Activated CD4-positive, alpha-beta T cell treated with anti-CD3 and anti-CD28 coated beads, Interleukin-2, amount 50 U/mL, for 4 hours (primary cell): ENCODE measurements at places on chromosomes 7 and 10.

DNA sequence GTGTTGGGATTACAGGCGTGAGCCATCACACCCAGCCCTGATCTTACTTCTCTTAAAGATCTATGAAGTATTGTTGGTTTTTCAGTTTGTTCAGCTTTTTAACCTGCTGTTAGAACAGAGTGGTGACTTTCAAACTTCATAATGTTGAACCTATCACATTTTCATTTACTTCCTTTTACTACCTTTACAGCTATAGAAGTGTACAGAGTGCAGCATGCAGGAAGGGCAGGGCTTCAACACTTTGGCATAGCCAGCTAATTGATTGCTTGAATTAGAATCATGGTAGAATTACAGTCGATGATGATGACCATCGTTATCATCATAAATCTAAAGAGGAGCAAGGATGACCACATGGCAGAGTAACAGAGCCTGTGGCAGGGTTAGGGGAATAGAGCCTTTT is 55.5 kb downstream of the AOAH start:
- DNase-seq = no peak

GRCh38 chr10:61580608-61581007 is 82.1 kb upstream of the CABCOCO1 start:
- no peak for DNase-seq

DNA sequence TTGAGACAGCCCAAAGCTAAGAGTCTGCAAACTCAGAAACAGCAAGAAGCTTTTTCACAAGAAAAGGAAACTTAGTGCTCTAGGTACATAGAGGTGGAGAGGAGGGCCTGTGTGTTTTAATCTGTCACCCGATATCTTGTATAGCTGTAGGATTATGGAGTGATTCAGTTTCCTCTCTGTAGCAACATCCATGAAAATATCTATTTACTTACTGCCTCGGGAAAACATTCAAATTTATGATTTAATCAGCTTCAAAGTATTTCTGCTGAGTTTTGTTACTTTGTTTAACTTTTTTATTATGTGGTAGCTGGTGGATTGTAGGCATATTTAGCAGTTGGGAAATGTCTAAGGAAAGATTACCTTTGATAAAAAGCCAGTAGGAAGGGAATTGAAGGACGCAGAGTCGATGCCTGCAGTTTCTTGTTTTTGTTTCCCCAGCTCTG is 292.0 kb downstream of the CCDC3 start:
- no peak for DNase-seq

DNA sequence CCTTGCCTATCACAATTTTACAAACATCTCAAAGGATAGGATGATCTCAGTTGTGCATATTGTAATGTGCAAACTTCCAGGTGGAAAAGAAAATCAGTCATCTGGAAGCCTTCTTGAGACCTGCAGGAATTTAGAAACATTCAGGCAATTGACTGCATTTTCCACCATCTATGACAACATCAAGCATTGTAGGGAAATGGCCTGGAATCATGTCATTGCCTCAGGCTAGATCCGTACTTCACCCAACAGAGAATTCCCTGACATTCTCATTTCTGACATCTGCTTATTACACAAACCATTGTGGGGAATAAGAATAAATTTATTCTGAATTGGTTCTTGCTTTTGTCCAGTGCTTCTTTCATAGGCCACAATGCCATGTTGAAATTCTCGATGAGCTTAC is 124.9 kb upstream of the NPVF start:
- no peak for DNase-seq

GRCh38 chr7:7944619-7945282 is 23.8 kb upstream of the GLCCI1 start:
- DNase-seq = peak; percentile 19

DNA sequence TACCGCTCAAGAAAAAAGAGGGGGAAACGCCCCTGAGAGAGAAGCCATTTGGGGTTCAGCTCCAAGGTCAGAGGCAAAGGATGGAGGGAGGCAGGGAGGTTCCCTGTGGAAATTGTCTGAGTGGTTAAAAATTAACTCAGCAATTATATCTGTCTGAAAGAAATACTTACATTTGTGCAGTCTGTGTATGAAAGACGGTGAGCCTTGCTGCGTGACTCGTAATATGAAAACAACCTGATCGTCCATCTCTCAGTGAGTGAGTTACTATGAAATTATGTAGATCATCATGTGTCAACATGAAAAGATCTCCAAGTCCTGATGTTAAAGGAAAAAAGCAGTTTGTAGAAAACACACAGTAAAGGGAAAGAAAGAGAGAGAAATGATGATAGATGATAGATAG is 67.2 kb upstream of the FAM204A start:
- no peak for DNase-seq
